ENCODE measurements at places on chromosomes 7 and 10. TPM values are rescaled to one million over a fixed set of nuclear protein-coding genes. Genes with fewer than 3 reads are reported as not detected.

GRCh38 chr7:27547401-27547800 lies 115.3 kb downstream of the HIBADH start:
- no peak for DNase-seq

The VIM gene
- polyA plus RNA-seq = 697 TPM

- DNase-seq = no peak
Measured at GRCh38 chr7:140349144-140349771, 49.1 kb downstream of the SLC37A3 start.

DNA sequence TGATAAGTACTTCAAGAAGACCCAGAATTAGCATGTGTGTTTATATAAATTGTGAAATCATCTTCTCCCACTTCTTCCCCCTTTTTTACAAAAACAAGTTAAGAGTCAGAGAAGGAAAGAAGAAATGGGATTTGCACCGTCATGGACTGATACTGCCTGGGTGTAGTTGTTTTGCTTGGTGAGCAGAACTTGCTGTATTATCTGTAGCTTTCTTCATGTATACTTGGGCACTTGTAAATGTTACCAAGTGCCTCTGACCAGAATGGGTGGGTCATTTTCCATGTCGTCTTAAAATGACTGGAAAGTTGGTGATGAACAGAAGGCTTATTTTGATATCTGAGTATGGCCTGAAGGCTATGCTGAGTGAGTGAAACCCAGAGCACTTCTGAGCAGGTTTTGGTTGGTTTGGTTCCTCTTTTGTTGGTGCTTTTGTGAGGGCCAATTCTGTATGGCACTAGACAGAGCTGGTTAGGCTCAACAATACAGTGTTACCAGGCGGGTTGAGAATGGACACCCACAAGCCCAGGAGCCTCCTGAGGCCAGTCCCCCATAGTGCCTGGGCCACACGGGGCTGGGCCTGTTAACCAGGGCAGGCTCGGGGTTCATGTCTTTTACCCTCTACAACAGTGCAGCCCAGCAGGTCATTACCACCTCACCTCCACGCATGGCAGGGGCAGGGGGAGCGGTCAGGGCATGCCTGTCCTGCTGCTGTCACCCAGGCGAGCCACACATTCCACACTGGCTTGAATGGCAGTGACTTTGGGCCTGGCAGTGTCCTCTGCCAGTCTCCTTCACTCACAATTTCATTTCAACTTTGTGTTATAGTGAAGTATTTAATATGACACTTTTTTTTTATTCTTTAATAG lies 115.1 kb downstream of the CCNY start:
- peak; percentile 53 for DNase-seq

DNA sequence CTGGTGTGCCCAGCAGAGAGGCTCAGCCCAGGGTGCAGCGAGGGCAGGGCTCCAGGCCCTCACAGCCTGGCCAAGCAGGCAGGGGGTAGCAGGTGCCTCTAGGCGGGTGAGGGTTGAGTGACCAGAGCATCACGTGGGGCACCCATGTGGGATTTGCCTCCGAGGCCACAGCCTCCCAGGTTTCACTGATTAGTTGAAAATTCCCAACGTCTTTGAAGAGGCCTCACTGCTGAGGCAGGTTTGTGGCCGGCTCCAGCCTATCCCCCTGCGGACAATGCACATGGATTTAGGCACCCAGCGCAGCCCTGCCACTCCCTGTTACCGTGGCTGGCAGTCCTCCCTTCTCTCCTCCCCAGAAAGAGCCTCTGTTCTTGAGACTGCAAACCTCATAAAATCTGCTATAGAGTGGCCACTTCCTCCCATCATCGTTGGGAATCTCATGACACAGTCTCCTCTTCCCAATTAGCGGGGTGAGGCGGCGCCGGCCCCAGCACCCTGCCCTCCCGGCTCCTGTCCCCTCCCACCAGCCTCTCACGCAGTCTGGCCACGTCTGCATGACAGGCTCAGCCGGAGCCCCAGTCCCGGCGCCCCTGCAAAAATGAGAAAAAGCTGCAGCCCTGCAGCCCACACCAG lies 10.8 kb downstream of the MYL10 start:
- no peak for DNase-seq

DNA sequence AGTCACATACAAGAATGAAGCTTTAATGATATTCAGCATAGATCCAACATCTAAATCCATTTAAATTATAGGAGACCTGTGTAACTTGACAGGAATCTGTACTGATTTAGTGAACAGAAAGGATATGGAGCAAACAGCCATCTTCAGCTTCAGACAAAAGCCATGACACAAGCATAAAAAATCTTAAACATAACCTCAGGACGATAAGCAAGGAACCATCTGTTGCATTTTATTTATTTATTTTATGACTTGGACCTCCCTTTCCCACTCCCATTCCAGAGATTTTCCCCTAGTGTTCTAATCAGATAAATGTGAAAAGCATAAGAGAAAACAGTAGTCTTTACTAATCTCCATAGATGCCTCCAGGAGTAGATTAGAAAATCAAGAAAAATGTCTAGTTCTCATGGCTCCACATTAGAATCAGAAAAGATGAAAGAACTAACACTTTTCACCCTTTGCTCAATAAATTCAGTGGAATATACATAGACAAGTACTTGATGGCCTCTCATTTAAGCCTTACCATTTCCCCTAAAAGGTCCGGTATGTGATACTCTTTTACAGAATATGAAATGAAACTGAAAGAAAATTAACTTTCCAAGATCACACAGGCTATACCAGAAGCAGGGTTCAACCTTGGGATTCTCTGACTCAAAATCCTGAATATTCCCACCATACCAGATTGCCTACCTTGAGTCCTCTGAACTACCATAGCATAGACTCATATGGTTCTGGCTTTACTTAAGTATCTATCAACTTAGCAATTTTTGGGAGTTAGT lies 15.2 kb downstream of the CACNA2D1 start:
- DNase-seq = no peak

The ACTL6B gene
- not detected for polyA plus RNA-seq

- DNase-seq = no peak
Measured at GRCh38 chr7:88866265-88866863, 70.8 kb upstream of the TEX47 start.

All from CD14-positive monocyte (primary cell).